ENCODE measurements at places on chromosomes 16 and 17. TPM values are rescaled to one million over a fixed set of nuclear protein-coding genes. Genes with fewer than 3 reads are reported as not detected.

Gene MT4
- not detected for total RNA-seq

Gene GLIS2
- 0.56 TPM for total RNA-seq

Gene PHKB
- total RNA-seq = 60.0 TPM

Gene EXOC3L1
- not detected for total RNA-seq

Gene ANKRD40CL
- not detected for total RNA-seq

Gene ABCA10
- total RNA-seq = under 0.01 TPM

DNA sequence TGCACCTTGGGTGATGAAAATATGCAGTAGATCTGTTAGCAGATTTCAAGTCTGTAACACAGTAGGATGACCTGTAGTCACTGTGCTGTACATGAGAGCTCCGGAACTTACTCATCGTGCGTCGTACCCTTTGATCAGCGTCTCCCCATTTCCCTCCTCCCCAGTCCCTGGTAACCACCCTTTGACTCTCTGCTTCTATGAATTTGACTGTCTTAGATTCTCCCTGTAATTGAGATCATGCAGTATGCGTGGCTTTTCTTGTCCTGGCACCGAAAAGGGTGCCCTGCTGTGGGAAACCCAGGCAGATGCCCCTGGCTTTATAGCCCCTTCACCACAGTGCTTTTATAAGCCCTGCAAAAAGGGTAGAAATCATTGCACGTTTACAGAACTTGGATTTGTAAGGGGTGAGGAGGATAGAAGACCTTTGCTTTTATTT, 20.5 kb downstream of the CLEC16A start:
- DNase-seq = no peak

- DNase-seq = no peak
These were observed 542.6 kb downstream of the TOX3 start for GRCh38 chr16:52004343-52004742.

GRCh38 chr16:10868104-10868595, 8.9 kb upstream of the CIITA start:
- DNase-seq = no peak

GRCh38 chr17:78374631-78375274, 3.7 kb upstream of the PGS1 start:
- peak; percentile 90 for DNase-seq

- peak; percentile 76 for DNase-seq
These were observed at the start of gene CORO7 for GRCh38 chr16:4416200-4417032. CORO7 (minus strand) TSS chr16:4416596; CDS start chr16:4416518, 78 bp downstream.

DNA sequence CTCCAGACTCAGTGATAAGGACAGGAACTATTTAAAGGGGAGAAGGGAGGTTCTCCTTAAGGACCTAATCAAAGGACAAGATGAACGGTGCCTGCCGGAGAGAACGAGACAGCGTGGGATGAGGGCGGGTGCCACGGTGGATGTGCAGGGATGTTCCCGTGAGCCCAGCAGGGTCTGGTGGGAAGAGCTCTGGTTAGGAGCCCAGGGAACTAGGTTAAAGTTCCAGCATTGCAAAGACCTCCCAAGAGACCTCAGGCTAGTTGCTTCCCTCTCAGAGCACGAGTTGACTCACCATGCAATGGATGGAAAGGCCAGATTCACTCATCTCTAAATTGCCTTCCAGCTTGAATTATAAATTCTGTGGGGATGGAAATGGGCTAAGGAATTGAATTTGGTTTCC, 14.7 kb downstream of the CCR7 start:
- peak; percentile 74 for DNase-seq

- DNase-seq = no peak
These were observed 99.9 kb downstream of the EFCAB13 start for GRCh38 chr17:47423406-47424295.

DNA sequence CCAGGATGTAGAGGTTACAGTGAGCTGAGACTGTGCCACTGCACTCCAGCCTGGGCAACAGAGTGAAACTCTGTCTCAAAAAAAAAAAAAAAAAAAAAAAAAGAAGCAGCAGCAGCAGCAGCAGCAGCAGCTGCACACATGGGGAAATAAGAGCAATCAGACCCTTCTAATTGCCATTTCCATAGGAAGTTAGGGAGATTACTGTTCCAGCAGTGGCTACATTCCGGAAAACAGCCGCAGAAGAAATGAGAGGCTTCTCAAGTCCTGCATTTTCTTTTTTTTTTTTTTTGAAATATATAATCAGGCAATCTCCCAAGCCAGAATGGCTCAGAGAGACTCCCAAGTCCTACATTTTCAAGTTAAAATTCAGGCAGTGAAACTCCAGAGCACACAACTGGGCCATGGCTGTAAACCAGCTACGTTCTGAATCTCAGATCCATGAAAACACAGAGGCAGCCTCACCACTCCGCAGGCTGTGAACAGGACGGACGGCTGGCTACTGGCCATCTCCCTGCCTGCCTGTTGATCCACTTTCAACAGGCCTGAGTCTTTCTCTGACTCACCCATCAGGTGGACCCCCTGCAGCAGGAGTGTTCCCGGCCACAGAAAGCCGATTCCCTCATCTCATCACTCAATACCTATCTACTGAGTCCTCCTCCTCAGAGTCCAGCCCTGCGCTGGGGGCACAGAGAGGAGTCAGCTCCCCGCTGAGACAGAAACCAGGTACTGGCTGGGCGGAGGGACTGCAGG, 15.0 kb downstream of the TRPV1 start:
- DNase-seq = peak; percentile 84

- DNase-seq = no peak
These were observed 17.7 kb upstream of the SLC12A3 start for GRCh38 chr16:56847173-56847910.

Data from IMR-90 (cell line).